ENCODE measurements at places on chromosomes 11 and 22.

DNA sequence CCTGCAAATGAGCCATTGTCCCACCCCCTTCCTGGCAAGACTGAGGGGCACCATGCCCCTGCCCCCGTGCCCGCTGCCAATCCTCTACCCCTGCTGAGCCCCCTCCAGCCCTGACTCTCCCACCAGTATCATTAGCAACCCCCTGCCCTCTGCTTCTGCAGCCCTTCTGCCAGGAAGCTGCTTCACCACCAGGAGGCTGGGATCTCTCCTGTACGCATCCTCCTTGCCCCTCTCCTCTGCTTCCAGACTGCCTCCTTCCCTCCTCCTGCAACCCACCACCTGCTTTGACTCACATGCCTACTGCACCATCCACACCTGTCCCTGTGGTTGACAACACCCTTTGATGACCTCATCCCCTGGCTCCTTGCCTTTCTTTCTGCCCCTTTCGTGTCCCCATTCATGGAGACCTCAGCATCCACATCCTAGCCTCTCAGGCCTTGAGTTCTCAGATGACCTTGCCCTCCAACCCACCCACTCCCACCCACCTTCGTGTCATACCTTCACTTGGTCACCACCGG lies 13.4 kb upstream of the PNPLA3 start:
- DNase-seq, result no peak

GRCh38 chr11:57426929-57427726 lies at the start of gene SLC43A3:
SLC43A3 (minus strand) TSS chr11:57427121; CDS start chr11:57426172, 949 bp downstream.
- peak; percentile 82 for DNase-seq

DNA sequence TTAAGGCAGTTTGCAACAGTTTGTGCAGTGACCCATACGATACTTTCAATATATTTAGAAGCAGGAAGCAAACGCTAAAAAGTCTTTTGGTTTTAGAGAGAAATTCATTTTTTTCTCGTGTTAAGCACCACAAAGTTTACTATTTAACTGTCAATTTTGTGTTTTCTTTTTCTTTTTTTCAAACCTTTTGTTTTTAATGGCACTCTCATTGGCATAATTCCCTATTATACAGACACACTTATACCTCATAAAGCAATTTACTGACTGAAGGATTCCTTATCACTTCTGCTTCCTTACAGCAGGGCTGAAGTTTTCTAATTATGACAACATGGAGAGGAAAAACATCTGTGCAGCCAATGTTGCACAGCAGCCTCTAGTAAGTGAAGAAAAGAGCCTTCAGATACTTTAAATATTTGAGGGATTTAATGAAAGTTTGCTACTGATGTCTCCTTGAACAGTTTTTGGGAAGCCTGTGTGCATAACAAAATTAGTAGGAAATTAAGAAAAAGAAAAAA lies 2191.2 kb downstream of the LRRC4C start:
- DNase-seq, result no peak

GRCh38 chr11:129749141-129749540 lies 66.5 kb upstream of the TMEM45B start:
- no peak for DNase-seq

GRCh38 chr11:13316528-13316961 lies 39.0 kb downstream of the BMAL1 start:
- peak; percentile 14 for DNase-seq

- no peak for DNase-seq
Measured at GRCh38 chr11:66345316-66345649, 379 bp upstream of the BRMS1 start.

- no peak for DNase-seq
Measured at GRCh38 chr11:105229257-105229656, 89.7 kb upstream of the CARD18 start.

- no peak for DNase-seq
Measured at GRCh38 chr11:34977089-34977912, 60.9 kb downstream of the PDHX start.

DNA sequence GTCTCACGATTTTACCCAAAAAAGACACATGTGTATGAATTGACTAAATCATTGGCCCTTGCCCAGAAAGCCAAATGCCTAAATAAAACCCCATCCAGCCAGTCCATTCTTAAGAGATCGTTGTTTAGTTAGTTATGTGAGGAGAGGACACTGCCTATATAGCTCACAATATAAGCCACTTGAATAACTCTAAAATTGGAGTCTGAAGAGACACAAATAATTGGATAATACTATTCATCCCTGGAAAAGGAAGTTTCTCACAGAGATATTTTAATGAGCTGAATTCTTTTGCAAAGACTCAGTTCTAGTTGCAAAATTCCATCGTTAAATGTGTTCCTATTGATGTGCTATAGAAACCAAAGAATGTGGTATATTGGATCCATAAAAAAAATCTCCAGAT lies 176.7 kb downstream of the SOX6 start:
- DNase-seq, result no peak

DNA sequence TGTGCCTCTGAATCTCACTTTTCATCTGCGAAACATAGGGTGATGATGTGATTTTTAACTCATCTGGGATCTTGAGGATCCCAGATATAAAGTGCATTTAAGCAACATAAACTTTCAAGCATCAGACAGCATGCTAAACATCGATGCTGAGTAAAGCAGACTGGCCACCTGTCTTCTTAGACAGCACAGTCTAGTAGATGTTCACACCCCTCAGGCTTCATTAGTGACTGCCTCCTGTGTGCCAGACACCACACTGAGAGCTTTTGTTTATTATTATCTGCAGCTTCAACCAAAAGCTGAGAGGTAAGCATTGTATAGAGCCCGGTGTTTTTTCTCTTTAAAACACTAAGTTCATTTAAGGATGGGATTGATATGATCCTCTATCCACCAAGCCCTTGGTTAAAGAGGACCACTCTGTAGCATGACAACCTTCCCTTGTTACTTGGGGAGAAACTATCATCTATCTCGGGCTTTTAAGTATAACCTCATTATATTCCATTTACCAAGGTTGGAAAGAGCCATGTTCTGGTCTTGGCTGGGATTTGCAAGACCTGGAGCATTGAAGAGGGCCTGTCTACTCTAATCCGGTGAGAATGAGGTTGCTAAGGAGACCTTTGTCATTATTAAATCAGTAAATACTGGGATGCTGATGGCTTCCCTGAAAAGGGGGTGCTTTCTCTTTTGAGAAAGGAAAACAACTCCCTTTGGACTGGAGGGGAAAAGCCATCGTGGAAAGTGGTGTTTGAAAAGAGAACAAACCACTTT lies 114.2 kb upstream of the SEZ6L start:
- no peak for DNase-seq

DNA sequence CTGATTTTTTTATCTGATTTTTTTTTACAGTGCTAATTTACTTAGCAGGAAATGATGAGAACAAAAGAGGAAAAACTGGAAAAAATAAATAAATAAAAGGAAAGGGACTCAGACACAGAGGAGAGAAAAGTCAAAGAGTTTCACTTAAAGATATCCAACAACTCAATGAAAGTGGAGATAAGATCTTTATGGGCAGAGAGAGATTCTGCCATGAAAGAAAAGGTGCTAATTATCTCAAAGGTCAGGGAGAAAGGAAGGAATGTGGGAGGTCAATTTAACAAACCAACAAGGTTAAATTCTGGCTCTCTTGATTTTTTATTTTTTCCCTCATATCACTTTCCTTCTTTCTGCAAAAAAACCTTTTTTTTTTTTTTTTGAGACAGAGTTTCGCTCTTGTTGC lies 86.0 kb downstream of the DENND5A start:
- DNase-seq, result no peak

- no peak for DNase-seq
Measured at GRCh38 chr11:80320765-80321164, 879.9 kb upstream of the TENM4 start.

DNA sequence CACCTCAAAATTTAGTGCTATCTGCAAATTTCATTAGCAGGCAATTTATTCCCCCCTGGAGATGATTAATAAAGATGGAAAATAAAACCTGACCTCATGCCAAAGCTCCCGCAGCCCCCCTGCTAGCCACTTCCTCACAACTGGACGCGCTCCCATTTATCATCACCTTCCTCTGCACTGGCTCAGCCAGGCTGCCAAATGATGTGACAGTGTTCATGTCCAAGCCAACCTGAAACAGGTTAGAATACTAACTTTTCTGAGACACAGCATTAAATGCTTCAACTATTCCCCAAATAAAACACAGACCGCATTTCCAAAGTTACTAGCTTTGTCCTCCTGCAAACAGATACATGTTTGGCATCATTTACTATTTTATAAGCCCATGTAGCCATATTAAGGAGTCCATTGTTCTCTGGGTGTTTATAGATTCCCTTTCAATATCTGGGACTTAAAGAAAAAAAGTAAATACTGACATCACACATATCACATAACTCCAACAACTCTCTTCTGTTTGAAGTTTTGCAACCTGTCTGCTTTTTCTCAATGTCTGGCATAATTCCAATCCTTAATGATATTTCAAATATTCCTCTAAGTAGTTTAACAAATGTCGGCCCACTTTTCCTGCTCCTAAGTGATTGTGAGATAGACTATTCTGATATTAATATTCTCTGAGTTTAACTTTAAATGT lies 829.7 kb upstream of the FAT3 start:
- DNase-seq, result no peak

DNA sequence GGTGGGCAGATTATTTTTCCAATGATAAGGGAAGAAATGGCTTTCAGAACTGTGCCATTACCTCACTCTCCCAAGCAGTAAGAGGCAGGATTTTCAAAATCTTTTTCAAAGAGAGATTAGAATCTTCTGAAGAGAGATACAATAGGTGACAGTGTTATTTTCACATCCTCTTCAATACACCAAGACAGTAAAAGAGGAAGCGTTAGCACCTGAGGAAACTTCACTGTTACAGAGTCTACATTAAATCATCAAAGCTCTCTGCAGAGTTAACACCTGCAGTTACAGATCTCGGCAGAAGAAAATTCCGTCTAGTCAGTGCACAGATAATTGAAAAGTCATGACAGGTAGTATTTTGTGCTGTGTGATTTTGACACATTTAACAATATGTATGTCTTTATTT lies 144.9 kb downstream of the PGR start:
- no peak for DNase-seq

- DNase-seq, result no peak
Measured at GRCh38 chr11:120128392-120129119, 9.4 kb downstream of the TRIM29 start.

GRCh38 chr11:8765294-8765693 lies 82.7 kb downstream of the RPL27A start:
- no peak for DNase-seq

GRCh38 chr11:119223856-119224255 lies 17.7 kb downstream of the CBL start:
- no peak for DNase-seq

DNA sequence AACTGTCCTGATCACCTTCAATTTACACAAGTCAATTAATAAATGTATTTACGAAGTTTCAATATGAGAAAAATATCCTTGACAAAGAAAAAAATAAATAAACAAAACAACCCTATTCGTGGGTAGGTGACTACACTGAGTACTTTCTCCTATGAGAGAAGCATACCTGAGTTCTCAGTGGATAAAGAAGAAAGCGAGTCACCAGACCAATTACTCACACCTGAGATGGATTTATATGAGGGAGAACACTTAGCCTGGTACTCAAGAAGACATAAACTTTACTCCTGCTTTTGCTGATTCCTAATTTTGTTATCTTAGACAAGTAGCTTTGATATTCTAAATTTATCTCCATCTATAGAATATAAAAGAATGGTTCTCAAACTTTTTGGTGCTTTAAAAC lies 735.2 kb upstream of the ANO3 start:
- DNase-seq, result no peak

DNA sequence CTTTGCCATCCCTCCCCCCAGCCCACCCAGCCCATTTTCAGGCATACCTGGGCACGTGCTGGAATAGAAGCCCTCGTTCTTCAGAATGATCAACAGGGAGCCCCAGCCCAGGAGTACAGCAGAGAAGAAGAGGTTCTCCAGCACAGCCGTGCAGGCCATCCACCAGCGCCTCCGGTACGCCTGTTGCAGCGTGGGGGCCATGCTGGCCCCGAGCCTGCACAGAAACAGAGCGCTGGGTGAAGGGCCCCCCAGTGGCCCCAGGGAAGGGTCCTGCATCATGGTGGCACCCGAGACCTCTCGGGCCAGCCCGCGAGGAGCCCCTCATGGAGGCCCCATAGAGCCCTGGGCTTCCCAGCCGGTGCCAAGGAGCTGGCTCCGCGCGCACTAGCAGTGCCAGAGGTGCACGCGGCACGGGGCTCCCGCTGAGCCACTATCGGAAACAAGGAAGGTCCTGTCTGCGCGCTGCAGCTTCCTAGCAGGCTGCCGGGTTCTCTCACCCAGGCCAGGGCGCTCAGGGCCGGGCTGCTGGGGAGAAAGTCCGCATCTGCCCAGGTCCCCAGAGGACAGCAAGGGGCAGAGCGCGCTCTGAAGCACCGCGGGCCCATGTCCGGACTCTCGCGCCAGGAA lies 1.5 kb downstream of the SLC43A1 start:
- no peak for DNase-seq

GRCh38 chr22:36286096-36286957 lies 33.4 kb downstream of the APOL1 start:
- no peak for DNase-seq

- no peak for DNase-seq
Measured at GRCh38 chr11:127114035-127114434, 113.5 kb upstream of the KIRREL3 start.

DNA sequence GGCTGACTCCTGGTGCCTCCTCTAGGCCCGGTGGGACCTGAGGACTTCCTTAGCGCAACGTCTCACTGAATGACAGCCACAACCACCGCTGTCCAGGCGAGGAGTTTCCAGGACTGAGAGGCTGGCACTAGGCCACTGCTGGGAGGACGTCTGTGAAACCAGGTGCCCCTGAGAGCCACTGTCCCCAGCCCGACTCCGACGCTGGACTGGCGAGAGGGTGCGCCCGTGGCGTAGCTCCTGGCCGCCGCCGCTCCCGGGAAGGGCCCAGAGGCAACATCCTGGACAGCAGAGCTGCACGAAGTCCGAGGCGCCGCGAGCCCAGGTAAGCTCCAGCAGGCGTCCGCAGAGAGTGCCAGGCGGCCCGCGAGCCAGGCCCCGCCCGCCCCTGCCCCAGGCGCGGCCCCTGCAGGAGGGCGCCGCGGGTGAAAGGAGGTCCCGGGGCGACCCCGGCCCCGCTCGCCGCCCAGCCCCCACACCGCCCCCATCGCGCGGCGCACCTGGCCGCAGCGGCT lies 525 bp downstream of the DGCR2 start:
- DNase-seq, result no peak

- no peak for DNase-seq
Measured at GRCh38 chr11:27462543-27462942, 10.0 kb downstream of the LGR4 start.

- no peak for DNase-seq
Measured at GRCh38 chr11:72778535-72779494, 15.0 kb downstream of the STARD10 start.

DNA sequence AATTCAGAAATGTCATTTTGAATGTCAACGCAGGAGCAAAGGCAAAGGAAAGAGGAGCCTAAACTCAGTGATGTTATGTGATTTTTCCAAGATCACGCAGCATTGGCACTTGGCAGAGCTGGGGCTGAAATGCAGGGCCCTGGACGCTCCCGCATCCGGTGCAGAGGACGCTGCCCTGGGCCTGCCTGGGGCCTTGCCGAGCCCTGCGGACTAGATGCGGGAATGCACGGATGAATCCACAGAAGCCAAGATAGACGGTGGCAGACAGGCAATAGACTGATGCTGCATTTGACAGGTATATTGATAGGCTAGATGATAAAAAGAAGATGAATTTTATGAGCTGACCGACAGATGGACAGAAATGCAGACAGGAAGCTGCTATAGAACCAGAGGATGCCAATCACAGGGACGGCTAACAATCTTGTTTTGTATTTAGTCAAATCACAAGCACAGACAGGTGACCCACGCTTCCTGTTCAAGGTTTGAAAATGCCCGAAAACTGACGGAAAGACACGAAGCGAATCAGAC lies 696 bp upstream of the MARK2 start:
- no peak for DNase-seq

Data from GOT3 (cell line).